Left hindlimb (tissue), 1 donor: ENCODE measurements at places on chromosomes 7 and 10.

GRCh38 chr7:39299695-39300094 is 266.5 kb upstream of the YAE1 start:
- no peak for DNase-seq

GRCh38 chr10:129123428-129123827 is 343.6 kb upstream of the MGMT start:
- DNase-seq = no peak

- DNase-seq = no peak
These were observed 26.3 kb downstream of the CRCP start for GRCh38 chr7:66140924-66141323.

DNA sequence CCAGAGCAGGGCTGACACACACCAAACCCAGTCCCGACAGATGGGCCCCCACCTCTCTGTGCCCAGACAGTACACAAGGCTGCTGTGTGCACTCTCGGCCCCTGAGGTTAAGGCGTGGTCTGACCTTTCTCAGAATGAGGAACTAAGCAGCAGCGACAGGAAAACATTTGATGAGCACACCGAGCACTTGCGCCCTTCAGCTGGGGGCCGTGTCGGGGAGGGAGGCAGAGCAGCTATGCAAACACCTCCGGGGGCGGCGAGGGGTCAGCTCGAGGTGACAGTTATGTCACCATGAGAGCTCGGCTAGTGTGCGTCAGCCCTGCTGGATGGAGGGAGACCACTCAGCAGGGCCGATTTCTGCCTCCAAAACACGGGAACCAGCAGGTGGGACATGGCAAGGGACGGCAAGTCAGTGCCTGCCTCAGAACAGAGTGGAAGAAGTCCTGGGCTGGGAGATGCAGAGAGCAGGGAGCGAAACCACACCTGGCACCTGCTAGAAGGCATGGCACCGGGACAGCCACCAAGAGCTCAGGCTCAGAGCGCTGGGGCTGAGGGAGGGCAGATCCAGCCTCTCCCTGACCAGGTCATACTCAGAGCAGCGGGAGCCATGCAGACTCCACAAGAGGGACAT is 57.4 kb downstream of the CHST15 start:
- no peak for DNase-seq

- DNase-seq = no peak
These were observed 71.3 kb downstream of the PIP4K2A start for GRCh38 chr10:22643116-22643515.

DNA sequence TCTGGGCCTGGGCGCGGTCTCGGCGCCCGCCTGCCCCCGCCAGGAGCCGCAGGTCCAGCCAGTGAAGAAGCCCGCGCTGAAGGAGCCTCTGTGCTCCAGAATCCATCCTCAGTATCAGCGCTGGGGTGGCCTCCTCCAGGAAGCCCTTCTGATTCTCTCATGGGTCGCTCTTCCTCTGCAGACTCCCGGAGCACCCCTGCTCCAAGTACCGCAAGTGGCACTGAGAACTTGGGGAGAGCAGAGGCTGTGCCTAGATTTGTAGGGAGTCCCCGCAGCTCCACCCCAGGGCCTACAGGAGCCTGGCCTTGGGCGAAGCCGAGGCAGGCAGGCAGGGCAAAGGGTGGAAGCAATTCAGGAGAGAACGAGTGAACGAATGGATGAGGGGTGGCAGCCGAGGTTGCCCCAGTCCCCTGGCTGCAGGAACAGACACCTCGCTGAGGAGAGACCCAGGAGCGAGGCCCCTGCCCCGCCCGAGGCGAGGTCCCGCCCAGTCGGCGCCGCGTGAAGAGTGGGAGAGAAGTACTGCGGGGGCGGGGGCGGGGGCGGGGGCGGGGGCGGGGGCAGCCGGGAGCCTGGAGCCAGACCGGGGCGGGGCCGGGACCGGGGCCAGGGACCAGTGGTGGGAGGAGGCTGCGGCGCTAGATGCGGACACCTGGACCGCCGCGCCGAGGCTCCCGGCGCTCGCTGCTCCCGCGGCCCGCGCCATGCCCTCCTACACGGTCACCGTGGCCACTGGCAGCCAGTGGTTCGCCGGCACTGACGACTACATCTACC is at the start of gene ALOX5:
Gene ALOX5, plus strand, starts transcription at position 641 of the 774 bp plus-strand sequence. Its CDS starts 64 bp downstream, at position 705.
- peak; percentile 64 for DNase-seq

GRCh38 chr10:107013258-107014006 is 151.1 kb downstream of the SORCS1 start:
- DNase-seq = no peak

DNA sequence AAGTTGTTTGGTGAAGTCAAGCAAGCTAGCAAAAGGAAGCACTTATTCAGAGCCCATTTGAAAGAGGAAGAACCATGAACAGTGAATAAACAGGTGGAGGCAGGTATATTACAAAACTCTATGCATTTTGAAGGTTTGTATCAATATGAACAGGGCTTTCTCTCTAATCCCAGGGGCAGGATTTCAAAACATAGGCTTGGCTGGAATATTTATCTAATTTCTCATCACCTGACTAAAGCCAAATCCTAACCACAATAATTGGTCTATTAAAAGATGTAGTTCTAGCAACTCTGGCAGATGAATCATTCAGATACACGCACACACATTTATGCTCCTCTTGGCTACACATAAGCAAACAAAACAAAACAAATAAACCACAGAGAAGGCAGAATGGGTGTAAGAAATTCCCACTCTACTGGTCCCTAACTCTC is 554.4 kb downstream of the INHBA start:
- DNase-seq = no peak

DNA sequence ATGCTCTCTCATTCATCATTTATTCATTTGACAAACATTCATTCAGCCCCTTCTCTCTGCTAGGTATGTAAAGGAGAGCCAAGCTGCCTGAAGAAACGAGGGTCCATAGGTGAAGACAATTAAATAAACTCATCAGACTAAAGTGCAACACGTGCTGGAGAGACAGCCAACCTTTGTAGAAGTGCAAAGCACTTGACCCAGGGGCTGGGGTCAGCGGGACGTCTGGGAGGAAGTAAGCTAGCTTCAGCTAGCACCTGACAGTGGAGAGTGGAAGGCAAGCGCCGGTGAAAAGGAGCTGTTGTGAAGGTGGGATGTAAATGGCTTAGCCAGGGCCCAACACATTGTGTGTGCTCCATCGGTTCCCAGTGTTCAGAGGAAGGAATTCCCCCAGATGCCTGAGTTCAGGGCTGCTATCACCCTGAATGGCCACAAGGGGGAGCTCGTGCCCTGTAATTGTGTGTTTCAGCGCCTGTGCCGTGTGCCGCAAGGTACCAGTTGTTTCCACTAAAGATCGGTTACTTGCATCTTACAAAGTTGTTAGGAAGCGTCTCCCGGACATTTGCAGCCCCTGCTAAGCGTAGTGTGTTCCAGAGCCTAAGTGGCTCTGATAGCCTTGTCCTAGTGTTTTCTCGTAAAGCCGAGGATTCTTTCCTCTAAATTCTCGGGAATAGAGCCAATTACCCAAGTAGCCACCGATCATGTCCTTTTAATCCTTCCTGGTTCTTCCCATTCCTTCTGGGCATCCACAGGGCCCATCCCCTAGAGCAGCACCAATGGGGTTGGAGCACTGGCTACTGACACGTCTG is 30.6 kb downstream of the TLX1 start:
- peak; percentile 68 for DNase-seq

- no peak for DNase-seq
These were observed 39.8 kb downstream of the PSMC2 start for GRCh38 chr7:103387242-103387641.

DNA sequence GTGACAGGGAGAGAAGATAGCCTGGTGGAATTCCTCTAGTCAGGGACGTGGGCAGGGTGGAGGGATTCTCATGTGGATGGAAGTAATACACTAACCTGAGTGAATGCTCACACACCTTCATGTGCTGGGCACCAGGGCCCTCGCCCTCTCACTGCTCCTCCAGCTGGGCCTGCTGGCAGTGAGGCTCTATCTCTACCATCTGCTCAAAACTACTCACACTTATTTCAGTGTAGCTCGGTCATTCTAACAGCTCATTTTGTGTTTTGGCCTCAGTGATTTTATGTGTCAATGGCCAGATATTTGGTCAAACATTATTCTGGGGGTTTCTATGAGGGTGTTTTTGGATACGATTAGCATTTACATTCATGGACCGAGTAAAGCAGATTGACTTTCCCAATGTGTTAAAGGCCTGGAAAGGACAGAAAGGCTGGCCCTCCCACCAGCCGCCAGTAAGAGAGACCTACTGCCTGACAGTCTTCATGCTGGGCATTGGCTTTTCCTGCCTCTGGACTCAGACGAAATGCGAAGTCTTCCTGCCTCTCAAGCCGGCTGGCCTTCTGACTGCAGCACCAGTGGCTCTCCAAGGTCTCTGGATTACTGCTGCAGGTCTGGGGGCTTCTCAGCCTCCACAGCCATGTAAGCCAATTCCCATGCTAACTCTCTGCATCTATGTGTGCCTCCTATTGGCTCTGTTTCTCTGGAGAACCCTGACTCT is 335.4 kb downstream of the CXCL12 start:
- no peak for DNase-seq

DNA sequence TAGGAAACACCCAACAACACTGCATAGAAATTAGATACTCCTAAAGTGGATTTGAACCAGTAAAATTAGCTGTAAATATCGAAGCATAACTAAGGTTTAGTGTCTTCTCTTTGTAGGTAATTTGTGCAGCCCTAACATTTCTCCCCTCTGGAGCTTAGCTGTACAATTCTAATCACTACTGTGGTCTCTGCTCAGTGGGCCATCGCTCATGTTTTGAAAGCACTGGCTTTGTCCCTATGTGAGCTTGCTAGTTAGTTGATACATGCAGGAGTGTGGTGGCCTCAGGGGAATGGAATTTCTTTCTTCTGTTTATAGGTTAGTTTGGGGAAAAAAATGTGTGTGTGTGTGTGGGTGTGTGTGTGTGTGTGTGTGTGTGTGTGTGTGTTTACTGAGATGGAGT is 373.1 kb downstream of the DPP6 start:
- DNase-seq = no peak

- no peak for DNase-seq
These were observed 544.2 kb downstream of the KIF20B start for GRCh38 chr10:90245623-90246022.

- no peak for DNase-seq
These were observed 81.0 kb downstream of the SAMD9 start for GRCh38 chr7:93036807-93037206.

GRCh38 chr10:103915796-103916195 is 2.2 kb downstream of the STN1 start:
- DNase-seq = no peak

DNA sequence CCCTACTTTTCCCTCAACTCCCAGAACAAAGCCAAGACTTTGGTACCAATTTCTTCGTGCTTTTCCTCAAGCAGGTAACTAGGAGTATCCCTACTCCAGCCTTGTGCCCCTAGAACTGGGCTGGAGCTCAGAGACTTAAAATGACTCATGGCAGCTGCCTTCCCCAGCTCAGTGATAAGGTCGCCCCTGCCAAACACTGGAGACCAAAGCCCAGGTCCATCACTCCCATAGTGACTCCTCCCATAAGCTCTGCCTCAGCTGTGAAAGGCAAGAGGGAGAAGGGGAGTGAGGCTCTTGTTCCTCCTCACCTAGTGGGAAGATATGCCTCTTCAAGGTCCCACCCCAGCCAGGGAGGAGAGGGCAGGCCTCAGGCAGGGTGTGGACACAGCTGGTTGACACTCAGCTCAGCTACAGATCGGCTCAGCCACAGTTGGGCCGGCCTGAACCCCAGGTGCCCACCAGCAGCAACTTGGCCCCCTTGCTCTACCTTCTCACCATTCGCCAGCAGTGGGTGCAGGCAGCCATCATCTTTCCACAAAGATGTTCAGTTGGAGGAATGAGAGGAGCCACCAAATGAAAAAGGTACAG is 13.8 kb upstream of the CYREN start:
- no peak for DNase-seq

DNA sequence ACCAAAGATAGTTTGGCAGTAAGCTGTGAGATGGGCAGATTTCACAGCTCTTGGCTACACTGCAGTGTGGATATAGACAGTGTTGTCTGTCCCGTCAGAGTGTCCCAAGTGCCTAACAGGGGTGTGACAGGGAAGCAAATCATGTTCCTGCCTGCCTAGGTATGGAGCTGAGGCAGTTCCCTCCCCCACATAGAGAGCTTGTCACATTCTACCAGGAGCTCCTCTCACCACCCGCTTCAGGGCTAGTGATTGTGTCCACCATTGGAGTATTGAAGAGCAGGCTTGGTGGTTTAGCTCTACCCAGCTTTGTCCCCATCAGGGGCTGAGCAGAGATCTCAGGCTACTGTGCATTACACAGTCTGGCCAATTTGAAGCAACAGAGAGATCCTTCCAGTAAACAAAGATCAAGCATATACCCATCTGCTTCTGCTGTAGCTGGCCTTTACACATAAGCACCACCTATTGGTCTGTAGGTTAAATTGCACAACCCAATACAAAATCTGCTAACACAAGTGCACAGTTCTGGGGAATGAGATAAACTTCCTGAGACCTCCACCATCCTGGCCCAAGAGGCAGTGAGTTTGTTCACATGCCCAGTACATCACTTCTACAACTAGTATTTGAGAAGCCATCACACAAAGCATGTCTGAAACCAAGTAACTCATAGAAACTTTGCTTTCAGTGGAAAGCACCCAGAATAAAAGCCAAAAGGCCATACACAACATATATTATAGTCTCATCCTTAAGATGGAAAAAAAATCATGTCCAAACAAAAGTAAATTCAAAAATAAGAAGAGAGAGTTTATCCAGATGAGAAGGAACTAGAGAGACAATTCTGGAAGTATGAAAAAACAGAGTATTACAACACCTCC is 67.3 kb downstream of the GLCCI1 start:
- no peak for DNase-seq

- peak; percentile 82 for DNase-seq
These were observed 26.4 kb downstream of the MYL10 start for GRCh38 chr7:101602484-101603241.

DNA sequence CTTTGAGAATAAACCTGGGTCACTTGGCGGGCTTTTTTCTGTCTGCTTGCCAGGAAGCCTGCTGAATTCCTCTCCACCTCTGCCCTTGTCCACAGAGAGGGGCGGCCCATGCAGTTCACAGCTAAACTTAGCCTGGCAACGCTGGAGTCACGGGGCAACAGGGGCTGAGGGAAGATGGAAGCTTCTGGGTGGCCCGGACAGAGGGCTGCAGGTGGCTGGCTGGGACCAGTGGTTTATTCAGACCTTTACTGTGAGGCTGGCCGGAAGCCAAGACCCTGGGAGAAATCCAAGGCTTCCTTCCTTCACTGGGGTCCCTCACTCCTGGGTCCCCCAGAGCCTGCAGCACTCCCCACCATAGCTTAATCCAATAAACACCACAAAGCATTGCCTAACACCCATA is 17.0 kb downstream of the ITPRIP start:
- no peak for DNase-seq

GRCh38 chr7:44621750-44622103 is 15.3 kb downstream of the OGDH start:
- no peak for DNase-seq

DNA sequence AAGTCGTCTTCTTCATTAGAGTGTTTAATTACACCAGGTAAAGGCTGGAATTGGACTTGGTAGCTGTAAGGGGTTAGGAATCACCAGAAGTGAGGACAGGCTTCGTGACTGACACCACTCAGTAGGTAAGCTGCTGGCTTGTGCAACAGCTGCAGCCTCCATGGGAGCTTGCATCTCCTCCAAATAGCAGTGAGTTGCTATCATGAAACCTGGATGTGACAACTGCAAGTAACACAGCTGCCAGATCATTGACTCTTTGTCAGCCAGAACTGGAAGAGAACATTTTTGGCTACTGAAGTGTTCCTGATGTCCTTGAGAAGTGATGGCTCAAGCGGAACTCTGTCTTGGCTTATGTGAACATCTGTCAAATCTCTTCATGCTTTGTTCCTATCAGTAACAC is 64.1 kb upstream of the MSRB2 start:
- no peak for DNase-seq
